ENCODE measurements at places on chromosomes 2 and 18.

DNA sequence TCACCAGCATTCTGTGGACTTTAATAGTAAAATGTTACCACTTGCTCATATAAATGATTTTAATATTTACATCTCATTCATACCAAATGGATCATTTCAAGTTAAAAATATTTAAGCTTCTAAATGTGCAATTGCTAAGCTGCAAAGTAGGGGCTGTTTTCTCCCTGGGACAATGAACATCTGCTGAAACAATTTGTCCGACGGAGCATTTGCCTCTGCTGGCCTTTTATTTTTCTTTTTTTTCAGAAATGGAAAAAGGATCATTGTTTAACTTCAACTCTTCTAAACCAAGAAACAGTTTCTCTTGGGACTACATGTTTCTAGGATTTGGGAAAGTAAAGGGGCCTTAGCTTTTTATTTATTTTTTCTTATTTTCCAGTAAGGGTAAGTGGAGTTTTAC lies 43.8 kb upstream of the ITPRID2 start:
- no peak for DNase-seq

GRCh38 chr2:229154381-229154780 lies 116.7 kb downstream of the PID1 start:
- no peak for DNase-seq

DNA sequence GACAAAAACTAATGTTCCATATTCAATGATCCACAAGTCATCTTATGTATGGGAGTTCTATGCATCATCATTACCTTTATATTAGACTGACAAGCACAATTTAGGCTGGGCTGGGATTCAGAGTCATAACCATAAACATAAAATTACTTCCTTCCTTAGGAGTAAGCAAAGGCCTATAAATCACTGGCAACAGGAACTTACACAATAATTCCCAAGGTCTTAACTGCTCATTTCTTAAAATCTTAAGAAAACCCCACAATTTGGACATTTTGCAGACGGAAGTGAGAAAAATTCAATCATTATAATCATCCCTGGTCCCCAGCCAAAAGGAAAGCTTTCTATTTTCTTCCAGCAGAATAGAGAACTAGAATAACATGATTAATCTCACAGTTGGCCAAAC lies 232.3 kb downstream of the DYM start:
- no peak for DNase-seq

DNA sequence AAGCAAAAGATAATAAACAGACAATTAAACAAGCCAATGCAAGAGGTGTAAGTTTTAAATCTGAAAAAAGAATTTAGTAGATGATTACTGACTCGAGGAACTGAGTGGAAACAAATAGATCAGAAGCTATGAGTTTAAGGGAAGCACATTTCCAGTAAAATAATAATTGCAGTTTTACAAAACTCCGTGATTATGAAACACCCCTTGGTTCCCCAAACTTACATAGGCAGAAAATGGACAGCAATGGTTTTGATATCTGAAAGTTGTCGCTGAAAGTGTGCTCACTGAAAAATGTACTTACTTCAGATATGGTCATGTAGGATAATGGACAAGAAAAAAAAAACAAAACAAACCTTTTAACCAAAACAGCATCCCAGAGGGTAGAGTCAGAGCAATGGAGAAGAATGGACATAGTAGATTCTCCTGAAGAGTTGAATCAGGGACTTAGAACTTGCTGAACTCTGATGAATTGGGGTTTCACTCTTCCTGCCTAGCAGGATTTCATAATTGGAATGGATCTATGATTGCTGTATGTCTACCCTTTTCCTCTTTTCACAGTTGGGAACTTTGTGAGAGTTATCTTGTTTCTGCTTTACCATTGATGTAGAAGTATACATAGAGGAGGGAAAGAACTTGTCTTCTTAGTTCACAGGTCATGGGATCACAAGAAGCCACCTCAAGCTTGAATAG lies 305.6 kb upstream of the ZEB2 start:
- no peak for DNase-seq

Measured in foreskin keratinocyte (primary cell).